ENCODE measurements at places on chromosomes 6 and 20. TPM values are rescaled to one million over a fixed set of nuclear protein-coding genes. Genes with fewer than 3 reads are reported as not detected.

Gene TRIM15
- not detected for polyA plus RNA-seq

Gene TCP11
- 0.04 TPM for polyA plus RNA-seq

Gene LZTS3
- polyA plus RNA-seq, result 13.6 TPM

Gene RIPOR2
- polyA plus RNA-seq, result 1.9 TPM

Gene GJA10
- polyA plus RNA-seq, result not detected

Gene MUCL3
- not detected for polyA plus RNA-seq

Gene PTCRA
- polyA plus RNA-seq, result not detected

Gene ENPP4
- 39.6 TPM for polyA plus RNA-seq

Gene EDEM2
- 6.0 TPM for polyA plus RNA-seq
